ENCODE measurements at places on chromosomes 7 and 10. TPM values are rescaled to one million over a fixed set of nuclear protein-coding genes. Genes with fewer than 3 reads are reported as not detected.

DNA sequence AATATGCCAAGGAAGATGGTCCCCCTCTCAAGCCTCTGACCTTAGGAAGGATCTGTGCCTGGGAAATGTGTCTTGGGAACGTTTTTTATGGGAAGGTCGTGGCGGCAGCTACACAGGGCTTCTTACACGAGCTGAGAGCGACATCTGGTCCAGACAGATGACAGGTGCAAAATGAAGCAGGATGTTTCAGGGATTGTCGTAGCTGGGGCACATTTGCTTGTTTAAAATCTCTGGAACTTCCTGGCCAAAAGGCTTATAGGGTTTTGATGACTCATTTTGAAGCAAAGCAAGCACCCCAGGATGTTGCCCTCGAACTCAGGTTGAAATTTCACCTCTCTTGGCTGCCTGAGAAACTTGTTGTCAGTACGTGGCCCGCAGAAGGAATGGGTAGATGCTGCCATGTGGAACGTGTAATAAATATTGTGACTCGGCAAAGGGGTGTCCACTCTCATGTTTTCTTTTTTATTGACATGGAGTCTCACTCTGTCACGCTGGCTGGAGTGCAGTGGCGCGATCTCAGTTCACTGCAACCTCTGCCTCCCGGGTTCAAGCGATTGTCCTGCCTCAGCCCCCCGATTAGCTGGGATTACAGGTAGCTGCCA is 117.5 kb downstream of the CAMK1D start:
- H3K4me1 ChIP-seq: no peaks in the 10 kb centered on the region
- H3K27ac ChIP-seq: no peak overlapping the region
- no peak overlapping the region for H3K4me3 ChIP-seq
- no peak for DNase-seq

GRCh38 chr10:33790521-33791271 is 456.2 kb upstream of the NRP1 start:
- H3K4me3 ChIP-seq: no peak overlapping the region
- no peak for DNase-seq

GRCh38 chr7:48255046-48255445 is 83.8 kb downstream of the ABCA13 start:
- no peak overlapping the region for H3K27ac ChIP-seq
- H3K4me1 ChIP-seq: no peaks in the 10 kb centered on the region
- no peaks in the 10 kb centered on the region for H3K36me3 ChIP-seq
- H3K27me3 ChIP-seq: no peaks in the 10 kb centered on the region
- no peak for DNase-seq

DNA sequence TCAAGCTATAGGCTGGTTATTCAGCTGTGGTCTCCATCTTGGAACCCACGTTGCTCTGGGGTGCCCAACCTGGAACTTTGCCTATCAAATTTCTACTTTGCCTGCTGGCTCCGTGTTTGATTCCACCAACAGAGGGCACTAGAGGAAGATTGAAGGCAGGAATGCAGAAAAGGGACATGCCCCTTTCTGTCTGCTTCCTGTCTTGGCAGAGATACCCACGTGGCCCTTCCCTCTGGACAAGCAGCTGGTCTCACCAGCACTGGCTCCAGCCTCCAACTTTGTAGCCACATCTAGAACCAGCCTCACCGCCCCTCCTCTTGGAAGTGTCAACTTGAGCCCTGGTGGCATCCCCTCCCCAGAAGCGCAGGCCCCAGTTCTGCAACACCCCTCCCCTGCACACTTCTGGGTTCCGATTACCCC is 52.1 kb upstream of the ZNF438 start:
- no peak overlapping the region for H3K27ac ChIP-seq
- no peak overlapping the region for H3K4me3 ChIP-seq
- no peaks in the 10 kb centered on the region for H3K36me3 ChIP-seq

DNA sequence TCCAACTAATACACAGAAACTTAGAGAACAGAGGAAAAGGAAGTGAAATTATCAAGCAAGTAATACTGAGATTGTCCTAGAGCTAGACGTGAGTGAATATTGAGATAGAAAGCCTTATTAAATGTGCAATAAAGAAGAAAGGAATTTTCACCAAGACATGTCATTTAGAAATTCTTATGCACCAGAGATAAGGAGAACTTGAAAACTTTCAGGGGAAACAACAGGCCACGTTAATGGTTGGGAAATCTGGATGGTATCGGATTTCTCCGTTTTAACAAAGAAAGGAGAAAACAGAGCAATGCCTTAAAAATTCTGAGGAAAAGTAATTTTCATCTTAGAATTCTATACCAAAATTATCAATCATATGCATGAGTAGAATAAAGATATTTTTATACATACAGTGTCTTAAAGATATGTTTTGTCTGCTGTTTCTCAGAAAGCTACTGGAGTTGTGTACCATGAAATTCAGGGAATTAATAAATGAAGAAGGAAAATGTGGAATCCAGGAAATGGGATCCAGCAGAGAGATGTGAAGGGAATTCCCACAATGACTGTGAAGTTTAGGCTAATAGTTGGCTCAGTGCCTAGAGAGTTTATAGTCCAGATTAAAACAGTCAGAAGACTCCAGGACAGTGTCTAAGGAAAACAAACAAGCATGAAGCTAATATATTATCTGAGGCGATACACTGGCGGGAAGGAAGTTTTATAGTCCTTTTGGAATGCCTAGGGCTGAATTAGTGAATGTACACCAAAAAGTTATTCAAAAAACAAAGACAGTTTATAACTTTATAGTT is 159.5 kb downstream of the PPP1R9A start:
- H3K27me3 ChIP-seq: no peaks in the 10 kb centered on the region
- no peak overlapping the region for H3K4me3 ChIP-seq
- peaks cover 11% of the 10 kb centered on the region for H3K4me1 ChIP-seq
- no peak overlapping the region for H3K27ac ChIP-seq
- DNase-seq: no peak
- H3K36me3 ChIP-seq: no peaks in the 10 kb centered on the region

- peaks cover 7% of the 10 kb centered on the region for H3K4me1 ChIP-seq
- H3K4me3 ChIP-seq: no peak overlapping the region
- no peaks in the 10 kb centered on the region for H3K27me3 ChIP-seq
- H3K36me3 ChIP-seq: no peaks in the 10 kb centered on the region
- H3K27ac ChIP-seq: no peak overlapping the region
Observed at GRCh38 chr7:40758590-40758989, 623.8 kb downstream of the SUGCT start.

DNA sequence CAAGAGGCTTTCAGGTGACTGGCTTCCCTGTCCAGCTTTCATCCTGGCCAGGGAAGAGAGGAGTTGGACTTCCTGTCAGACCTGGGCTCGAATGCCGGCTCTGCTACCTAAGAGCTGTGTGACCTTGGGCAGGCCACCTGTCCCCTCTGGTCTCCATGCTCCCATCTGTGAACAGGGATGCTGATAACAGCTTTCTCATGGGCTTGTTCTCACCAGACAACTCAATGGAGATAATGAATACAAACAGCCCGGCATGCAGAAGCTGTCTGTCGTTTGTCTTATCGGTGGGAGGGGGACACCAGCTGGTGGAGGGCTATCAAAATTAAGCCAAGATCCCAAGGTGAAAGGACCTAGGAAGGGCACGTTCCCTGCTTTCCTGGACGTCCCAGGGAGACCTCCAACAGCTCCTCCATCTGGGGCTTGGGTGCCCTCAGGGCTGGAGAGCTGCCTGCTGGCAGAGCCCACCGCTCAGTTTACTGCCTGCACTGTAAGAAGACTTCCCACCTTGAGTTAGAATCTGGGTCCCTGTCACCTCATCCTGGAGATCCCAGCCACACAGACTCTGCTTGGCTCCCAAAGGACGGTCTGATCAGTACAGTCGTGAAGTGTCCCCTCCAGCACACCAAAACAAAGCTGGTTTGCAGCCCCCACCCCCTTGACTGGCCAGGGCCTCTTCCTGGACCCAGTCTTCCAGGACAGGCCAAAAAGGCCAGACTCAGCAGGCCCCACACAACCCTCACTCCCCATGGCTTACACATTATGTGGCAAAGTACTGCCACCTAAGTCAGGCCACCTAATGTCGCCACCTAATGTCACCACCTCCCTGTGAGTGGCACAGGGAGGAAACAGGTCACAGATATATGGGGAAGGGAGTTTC is 40.9 kb downstream of the PPIF start:
- H3K4me3 ChIP-seq: no peak overlapping the region
- peaks cover 11% of the 10 kb centered on the region for H3K4me1 ChIP-seq
- H3K27ac ChIP-seq: peak overlapping the region; percentile 52
- H3K27me3 ChIP-seq: no peaks in the 10 kb centered on the region
- peaks cover 77% of the 10 kb centered on the region for H3K36me3 ChIP-seq

The IL2RA gene
- not detected for total RNA-seq

The PTCD1 gene
- 0.87 TPM for total RNA-seq

The OPN4 gene
- not detected for total RNA-seq

The SUN3 gene
- total RNA-seq: not detected
